ENCODE measurements at places on chromosomes 11 and 22.

- DNase-seq: no peak
These were observed at the start of gene CYTH4 for GRCh38 chr22:37282385-37282677. Gene CYTH4, plus strand, starts transcription at chr22:37282508. Its CDS starts 62 bp downstream, at chr22:37282570.

GRCh38 chr11:104275992-104276391, 112.0 kb upstream of the PDGFD start:
- DNase-seq: no peak

DNA sequence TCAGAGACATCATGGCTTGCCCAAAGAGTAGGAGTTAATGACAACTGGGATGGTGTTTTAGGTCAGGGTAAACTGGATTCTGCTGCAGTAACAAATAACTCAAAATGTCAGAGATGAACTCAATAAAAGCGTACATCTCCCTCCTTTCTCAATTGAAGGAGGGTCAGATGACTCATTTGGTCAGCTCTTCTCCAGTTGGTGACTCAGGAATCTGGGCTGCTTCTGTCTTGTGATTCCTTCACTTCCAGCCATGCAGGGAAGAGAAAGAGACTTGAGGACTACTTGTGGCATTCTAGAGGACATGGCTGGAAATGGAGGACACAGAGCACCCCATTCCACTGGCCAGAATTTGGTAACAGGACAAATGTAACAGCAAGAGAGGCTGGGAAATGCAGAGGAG, 3.2 kb upstream of the SYT13 start:
- peak; percentile 42 for DNase-seq

DNA sequence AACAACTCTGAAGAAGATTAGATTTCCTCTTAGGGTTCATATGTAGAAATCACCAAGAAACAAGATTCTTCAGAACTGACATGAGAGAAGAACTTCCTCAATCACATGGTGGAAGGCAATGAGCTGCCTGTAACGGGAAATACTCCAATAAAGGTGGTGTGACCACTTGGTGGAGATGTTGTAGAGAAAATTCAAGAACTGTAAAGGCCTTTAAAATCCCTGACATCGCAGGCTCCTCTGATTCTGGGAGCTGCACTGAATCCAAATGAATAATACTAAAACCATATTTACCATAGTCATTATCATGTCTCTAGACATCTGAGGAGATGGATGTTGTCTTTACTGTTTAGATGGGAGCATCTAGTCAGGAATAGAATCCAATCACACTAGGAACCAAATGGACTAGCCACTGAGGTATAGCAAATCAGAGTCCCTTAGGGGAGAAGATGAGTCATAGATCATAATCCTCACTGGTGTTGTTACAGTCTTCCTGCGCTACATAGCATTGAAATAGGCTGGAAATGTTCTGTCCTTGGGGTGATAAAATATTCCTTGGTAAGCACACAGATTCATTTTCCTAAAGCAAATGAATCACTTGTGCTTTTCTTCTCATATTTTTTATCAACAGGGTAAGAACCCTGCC, 321.6 kb upstream of the TENM4 start:
- peak; percentile 12 for DNase-seq

GRCh38 chr22:41787331-41787730, 13.1 kb upstream of the CCDC134 start:
- no peak for DNase-seq

- DNase-seq: no peak
These were observed 12.0 kb upstream of the RFPL2 start for GRCh38 chr22:32216911-32217310.

- no peak for DNase-seq
These were observed 8.9 kb downstream of the RELT start for GRCh38 chr11:73384872-73385689.

GRCh38 chr11:63917692-63918506, 935 bp upstream of the RCOR2 start:
- DNase-seq: peak; percentile 60

- DNase-seq: peak; percentile 60
These were observed 204.4 kb downstream of the ADAMTS15 start for GRCh38 chr11:130652671-130653335.

DNA sequence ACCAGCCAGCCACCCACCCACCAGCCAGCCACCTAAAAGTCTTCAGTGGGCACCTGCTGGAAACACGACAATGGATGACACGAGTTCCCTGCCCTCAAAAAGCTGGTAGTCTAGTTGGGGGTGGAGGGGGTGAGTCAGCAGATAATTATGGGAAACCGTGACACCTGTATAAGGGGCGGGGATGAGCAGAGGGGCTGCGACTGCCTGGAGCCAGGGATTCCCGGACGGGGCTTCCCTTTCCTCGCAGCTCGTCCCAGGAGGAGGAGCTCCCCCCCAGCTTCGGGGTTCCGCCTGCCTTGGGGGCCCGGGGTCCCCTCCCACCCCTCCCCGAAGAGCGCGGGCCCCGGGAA, 2.3 kb upstream of the RTN4RL2 start:
- no peak for DNase-seq

- peak; percentile 36 for DNase-seq
These were observed 140.0 kb upstream of the POU2AF2 start for GRCh38 chr11:111105566-111105965.

GRCh38 chr11:110833033-110833484, 120.8 kb upstream of the ARHGAP20 start:
- DNase-seq: peak; percentile 81

- DNase-seq: peak; percentile 65
These were observed at the start of gene VEGFB for GRCh38 chr11:64233913-64234586. Gene VEGFB, plus strand, starts transcription at chr11:64234584. Its CDS starts 250 bp downstream, at chr11:64234834.

DNA sequence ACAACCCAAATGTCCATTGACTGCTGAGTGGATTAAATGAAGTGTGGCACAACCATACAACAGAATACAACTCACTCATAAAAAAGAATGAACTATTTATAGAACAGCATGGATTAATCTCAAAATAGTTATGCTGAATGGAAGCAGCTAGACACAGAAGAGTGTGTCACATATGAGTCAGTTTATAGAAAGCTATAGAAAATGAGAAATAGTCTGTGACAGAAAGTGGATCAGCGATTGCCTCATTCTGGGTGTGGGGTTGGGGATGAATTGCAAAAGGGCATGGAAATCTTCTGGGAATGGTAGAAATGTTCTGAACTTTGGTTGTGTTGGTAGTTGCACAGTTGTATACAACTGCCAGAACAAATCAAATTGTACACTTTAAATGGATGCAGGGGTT, 37.4 kb downstream of the PRR5L start:
- peak; percentile 77 for DNase-seq

DNA sequence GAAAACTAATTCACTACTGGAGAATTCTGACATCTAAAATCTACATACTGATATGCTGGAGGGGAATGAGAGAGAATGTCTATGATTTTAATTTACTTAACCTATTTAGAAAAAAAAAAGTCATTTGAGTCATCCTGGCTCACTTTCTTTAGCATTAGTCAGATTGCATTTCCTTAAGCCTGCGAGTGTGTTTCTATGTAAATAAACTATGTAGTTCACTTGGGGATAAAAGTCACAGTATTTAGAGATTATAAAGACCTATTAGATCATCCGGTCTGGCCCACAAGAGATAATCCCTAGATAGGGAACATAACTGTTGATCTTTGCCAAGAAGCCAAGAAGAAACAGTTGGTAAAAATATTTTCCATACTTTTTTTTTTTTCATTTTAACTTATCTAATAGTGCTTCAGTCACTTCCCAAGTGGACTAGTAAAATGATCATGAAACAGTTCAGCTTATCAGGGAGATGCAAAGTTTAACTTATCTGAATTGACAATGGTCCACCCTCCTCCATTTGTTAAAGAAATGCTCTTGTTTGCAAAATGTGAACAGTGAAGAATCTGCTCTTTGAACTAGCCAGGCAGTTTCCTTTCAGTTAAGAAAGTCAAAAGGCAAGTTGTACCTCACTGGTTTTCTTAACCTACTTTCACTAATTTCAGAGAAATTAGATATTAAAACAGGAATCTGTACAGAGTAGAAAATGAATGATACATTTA, 21.2 kb upstream of the BLID start:
- DNase-seq: peak; percentile 97

GRCh38 chr11:107014871-107015270, 3.4 kb downstream of the GUCY1A2 start:
- peak; percentile 38 for DNase-seq

DNA sequence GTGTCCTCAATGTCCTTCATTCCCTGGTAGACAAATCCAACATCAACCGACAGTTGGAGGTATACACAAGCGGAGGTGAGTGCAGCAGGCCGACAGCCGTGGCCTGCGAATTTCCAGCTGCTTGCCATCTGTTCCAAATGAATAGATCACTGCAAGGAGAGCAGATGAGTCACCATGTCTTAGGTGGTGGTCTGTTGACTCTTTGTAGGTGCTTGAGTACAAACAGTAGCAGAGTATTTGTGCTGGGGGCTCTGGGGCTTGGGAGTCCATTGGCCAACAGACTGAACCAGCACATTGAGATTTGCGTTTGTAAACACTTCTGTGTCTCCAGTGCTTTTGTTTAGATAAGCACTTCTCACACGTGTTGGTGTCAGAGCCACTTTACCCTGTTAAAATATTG, 21.1 kb downstream of the EIF3L start:
- DNase-seq: peak; percentile 14

DNA sequence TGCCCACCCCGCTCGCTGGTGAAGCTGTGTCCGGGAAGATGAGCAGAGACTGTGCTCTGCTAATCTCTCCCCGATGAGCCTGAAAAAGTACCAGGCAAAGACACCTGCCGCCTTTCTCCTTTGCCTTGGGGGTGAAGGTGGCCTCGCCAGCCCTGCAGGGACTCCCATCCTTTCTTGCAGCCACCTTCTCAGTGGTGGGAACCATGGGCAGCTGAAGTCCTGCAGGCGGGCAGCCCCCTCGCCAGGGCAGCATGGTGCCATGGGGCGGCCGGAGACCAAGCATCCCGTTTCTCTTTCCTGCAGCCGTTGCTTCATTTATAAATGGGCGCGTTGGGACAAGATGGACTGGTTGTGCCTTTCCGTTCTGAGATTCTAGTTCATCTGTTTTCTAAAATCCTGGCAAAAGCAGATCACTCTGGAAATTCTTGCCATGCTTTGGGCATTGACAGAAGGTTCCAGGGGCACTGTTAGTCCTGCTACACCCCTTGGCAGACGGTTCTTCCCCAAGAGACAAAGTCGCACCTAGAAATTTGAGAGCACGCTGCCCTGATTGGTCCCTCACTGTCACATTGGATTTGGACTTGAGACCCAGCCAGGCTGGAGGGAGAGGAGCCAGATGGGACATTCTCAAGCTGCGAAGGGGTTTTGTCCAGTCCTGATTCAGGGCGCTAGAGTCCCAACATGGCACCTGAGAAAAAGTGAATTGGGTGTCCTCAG, 7.5 kb downstream of the CTTN start:
- DNase-seq: no peak

DNA sequence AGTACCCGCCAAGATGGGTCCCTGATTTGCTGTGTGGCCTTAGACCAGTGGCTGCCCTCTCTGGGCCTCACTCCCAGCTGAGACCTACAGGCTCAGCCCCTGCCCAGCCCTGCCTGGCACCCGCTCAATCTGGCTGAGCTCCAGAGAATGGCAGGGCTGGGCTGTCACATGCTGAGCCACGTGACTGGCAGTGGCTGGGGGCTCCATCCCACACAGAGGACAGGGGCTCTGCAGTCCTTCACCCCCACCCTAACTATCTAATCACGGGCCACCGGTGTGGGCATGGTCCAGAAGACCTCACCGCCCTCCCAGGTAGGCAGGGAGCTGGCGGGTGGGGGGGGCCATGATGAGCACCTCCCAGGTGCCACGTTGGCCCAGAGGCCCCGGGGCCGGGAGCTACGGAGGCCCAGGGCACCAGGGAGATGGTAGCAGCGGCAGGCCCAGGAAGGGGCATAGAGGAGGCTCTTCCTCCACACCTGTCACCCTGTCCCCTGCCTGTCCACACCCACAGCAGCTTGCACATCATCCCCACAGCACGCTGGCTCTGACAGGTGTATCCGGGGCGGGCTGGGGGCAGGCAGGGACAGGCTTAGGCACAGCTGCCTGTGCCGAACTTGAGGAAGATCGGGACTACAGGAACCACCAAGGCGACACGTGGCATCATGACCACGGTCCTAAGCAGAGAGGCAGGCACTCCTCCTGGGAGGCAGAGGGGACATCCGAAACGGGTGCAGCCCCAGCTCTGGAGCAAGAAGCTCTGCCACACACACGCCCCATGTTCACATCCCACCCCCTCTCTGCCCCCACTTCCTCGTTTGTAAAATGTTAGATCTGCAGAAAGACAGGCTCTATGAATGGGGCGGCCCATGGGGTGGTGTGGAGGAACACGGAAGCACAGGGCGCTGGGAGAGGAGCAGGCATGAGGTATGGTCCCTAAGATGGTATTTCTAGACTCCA, 1.5 kb upstream of the ALDH3B1 start:
- DNase-seq: no peak

DNA sequence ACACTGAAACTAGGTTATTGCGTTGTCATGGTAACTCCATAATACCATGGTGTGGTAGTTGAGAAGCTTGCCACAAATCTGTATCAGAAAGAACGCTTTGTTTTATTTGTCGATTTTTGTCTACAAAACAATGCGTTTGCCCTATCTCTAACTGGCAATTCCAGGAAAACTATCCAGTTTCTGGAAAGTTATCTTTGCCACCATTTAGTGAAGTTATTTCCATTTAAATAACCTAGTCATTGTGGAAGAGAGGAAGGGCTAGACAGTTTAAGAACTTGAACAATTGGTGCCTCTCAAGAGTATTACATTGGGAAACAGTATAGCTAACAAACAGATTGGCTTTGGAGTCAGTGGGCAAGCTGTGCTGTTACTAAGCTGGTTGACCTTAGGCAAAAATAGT, 7.9 kb downstream of the HSD17B12 start:
- no peak for DNase-seq

GRCh38 chr11:112871909-112872500, 89.2 kb upstream of the NCAM1 start:
- no peak for DNase-seq

DNA sequence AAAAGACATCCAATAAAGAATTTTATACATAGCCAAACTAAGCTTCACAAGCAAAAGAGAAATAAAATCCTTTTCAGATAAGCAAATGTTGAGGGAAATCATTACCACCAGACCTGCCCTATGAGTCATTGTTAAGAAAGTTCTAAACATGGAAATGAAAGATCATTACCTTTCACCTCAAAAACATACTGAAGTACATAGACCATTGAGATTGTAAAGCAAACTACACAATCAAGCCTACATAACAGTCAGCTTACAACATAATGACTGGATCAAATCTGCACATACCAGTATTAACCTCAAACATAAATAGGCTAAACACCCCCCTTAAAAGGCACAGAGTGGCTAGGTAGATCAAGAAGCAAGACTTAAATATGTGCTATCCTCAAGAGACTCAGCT, 501.0 kb upstream of the LUZP2 start:
- DNase-seq: peak; percentile 59

DNA sequence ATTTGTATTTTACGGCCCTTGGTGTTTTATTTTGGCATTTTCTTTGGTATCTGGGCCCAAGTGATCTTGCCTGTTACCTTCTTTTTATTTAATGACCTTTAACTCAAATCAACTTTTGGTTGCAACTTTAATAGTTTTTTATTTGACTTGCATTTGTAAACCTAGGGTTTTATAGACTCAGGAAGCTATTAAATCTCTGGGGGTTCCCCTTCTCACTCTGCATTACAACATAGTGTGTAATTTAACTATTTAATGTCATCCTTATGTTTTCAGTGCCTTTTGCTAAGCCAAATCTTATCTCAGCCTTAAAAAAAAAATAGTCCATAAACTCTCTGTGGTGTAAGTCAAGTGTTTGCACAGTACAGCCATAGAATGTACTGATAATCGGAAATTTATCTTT, 3.4 kb downstream of the FJX1 start:
- DNase-seq: no peak

GRCh38 chr11:91922846-91923245, 301.8 kb upstream of the FAT3 start:
- peak; percentile 7 for DNase-seq

All from fibroblast of skin of right biceps (primary cell).